ENCODE measurements at places on chromosomes 3 and 15.

DNA sequence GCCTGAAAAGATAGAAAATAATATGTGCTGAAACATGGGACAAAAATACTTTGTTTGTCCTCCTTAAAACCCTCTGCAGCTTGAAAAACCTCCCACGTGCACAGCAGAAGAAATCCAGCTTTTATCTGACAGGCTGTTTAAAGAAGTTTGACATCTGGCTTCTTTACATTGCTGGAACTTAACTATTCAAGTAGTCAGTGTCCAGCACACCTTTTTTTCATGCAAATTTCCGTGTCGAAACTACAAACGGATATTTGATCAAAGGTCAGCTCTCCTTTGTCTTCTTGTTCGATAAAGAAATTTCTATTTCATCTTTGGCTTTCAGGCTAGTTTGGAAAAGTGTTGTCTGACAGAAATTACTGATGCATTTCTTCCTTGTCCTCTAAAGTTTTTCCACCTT, 66.8 kb upstream of the KBTBD8 start:
- no peak for DNase-seq

GRCh38 chr3:71407823-71408222, 175.7 kb downstream of the FOXP1 start:
- DNase-seq = no peak

DNA sequence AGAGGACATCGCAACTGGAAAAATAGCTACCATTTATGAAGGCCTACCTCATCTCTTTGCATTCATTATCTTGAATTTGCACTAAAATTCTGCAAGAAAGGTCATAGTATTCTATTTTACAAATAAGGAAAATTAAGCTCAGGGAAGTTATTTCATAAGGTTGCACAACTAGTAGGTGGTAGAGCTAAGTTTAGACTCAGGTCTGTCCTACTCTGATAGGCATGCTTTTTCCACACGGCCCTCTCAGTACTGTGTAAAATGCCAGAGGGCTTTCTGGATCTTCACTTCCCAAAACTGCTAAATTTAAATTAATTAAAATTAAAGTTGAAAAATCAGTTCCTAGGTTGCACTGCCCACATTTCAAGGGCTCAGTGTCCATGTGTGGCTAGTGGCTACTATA, 18.3 kb downstream of the MAP2K1 start:
- DNase-seq = no peak

DNA sequence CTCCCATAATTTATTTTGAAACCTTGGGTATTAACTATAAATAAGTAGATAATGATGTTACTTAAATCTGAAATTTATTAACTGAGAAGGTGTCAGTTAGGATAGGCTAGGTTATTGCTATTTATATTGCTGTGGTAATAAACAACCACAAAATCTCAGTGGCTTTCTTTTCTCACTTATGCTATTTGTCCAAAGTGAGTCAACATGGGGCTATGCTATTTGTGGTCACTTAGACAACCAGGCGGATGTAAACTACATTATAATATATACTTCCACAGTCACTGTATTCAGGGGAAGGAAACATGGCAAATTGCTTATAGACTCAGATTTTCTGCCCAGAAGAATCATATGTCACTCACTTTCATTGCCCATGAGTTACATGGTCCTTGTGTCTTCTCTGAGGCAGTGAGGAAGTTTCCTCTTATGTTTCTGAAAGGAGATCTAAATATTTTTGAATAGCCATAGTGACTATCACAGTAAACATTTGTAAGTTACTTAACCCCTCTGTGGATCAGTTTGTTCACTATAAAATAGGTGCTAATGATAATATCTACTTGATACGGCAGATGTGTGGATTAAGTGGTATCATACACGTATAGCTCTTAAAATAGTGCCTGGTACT, 19.8 kb downstream of the HMG20A start:
- no peak for DNase-seq

DNA sequence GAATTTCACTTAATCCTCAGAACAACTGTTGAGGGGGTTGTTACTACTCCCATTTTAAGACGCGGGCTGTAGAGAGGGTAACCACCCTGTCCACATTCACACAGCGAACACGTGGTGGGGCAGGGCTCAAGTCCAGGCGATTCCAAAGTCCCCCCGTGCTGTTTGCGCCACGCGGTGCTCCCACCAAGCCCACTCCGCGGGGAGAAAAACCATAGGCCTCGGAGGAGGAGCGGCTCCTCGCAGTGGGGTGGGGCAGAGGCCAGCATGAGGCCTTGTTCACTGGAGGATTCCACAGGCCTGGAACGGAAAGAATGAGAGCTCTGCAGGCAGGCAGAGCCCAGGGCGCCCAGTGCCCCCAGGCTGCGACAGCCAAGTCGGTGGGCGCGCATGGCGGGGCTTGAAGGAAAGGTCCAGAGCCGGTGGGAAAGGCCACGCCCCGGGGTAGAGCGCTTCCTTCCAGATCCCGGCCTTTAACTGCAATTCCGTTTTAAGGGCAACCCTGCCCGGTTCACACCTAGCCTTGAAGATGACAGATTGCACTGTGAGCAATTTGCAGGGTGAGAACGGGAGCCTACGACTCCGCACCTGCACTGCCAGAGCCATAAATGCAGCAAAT, 161.8 kb upstream of the TBL1XR1 start:
- DNase-seq = peak; percentile 43
